ENCODE measurements at places on chromosomes 12 and 14. TPM values are rescaled to one million over a fixed set of nuclear protein-coding genes. Genes with fewer than 3 reads are reported as not detected.

RNASE9 gene
- total RNA-seq = not detected

NFKBIA gene
- total RNA-seq = 41.4 TPM

HVCN1 gene
- 1.6 TPM for total RNA-seq

A2ML1 gene
- total RNA-seq = not detected

GON7 gene
- total RNA-seq = 34.8 TPM

UBR7 gene
- total RNA-seq = 28.4 TPM

OTX2 gene
- not detected for total RNA-seq

REP15 gene
- 0.25 TPM for total RNA-seq

KRT82 gene
- total RNA-seq = not detected

RTL1 gene
- total RNA-seq = 0.58 TPM

DDIT3 gene
- total RNA-seq = 50.1 TPM

MSI1 gene
- total RNA-seq = 0.35 TPM

HOXC6 gene
- total RNA-seq = 0.27 TPM

E2F7 gene
- total RNA-seq = 16.6 TPM

TAS2R9 gene
- not detected for total RNA-seq

LRIG3 gene
- total RNA-seq = 36.0 TPM

HOXC9 gene
- total RNA-seq = 5.6 TPM

LRP10 gene
- 48.4 TPM for total RNA-seq

ARHGEF40 gene
- 11.2 TPM for total RNA-seq

GDF3 gene
- total RNA-seq = not detected

NTS gene
- 0.08 TPM for total RNA-seq

Measured in H4 (cell line).